AG10803 (cell line): ENCODE measurements at places on chromosomes 7 and 10.

- peak; percentile 42 for DNase-seq
These were observed 3.9 kb downstream of the HIP1 start for GRCh38 chr7:75734586-75735458.

DNA sequence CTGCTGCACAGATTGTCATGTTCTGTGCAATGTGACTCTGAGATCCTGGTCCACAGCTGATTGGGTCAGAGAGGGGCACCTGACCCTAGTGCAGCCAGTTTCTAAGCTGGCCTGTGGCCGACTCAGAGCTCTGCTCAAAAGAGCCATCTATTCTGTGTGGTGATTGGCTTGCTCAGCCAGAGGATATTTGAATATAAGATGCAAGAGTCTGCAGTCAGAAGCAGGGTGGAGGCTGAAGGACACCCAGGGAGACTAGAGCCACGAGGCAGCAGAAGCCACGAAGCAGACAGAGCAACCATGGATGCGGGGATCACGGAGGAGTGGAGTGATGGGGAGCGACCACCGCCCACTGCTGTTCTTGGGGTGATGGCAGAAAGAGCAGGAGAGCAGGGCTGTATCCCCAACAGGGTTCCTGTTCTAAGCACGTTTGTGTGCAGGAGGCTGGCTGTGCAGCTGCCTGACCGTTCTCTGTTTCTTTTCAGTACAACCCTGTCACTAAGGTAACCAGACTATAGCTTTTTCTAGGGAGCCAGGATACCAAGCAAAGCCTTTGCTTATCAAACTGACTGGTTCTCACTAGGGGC lies 19.5 kb upstream of the RHEB start:
- no peak for DNase-seq

DNA sequence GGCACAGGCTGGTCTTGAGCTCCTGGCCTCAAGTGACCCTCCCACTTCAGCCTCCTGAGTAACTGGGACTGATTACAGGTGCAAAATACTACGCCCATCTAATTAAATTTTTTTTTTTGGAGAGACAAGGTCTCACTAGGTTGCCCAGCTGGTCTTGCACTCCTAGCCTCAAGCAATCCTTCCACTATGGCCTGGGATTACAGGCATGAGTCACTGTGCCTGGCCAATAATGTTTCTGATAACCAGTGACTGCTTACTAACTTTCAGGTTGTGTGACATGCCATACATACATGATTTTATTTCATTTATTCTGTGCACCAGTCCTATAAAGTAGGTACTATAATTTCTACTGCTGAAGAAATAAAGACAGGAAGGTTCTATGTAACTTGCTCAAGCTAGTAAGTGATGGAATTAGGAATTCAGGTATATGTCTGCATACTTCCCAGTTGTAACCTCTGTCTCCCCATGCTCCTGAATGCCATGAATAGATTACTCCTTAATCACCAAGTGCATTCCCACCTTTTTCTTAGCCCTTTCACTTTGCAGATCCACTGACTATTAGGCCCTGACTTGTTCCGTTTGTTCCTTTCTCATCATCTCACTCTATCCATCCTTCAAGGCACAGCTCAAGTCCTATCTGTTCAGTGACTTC lies 28.1 kb downstream of the MCU start:
- DNase-seq: no peak

- no peak for DNase-seq
These were observed 74.9 kb downstream of the CARD11 start for GRCh38 chr7:2968616-2969397.

GRCh38 chr10:84375011-84375410 lies 46.6 kb downstream of the CCSER2 start:
- peak; percentile 53 for DNase-seq

- peak; percentile 16 for DNase-seq
These were observed 156.3 kb upstream of the HGF start for GRCh38 chr7:81926154-81926553.

- DNase-seq: peak; percentile 22
These were observed 491 bp upstream of the AKAP9 start for GRCh38 chr7:91940171-91940570.

- no peak for DNase-seq
These were observed 111.1 kb downstream of the ELMO1 start for GRCh38 chr7:37337522-37337921.

DNA sequence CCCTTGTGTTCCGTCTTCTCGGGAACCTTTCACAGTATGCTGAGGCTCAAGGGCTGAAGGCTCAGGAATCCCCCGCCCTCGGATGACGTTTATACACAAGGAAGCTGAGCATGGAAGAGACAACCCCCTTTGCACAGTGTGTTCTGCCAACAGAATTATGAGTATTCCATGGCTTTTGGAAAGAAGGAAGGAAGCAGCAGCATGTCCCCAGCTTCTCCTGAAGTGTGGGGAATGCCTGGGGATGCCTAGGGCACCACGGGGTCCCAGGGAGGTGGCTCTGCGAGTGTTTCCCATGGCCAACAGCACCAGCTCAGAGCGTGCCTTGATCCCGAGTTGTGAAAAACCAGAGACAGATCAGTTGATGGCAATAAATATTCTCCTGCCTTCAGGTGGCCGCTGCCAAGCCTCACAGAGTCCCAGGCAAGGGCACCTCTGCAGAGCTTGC lies 88.8 kb upstream of the DDC start:
- peak; percentile 22 for DNase-seq

- peak; percentile 98 for DNase-seq
These were observed 18.0 kb upstream of the DLG5 start for GRCh38 chr10:77944519-77944918.

- no peak for DNase-seq
These were observed 40.2 kb downstream of the ANK3 start for GRCh38 chr10:60349426-60349825.

GRCh38 chr7:136868496-136869000 lies at the start of gene CHRM2:
Gene CHRM2 (plus strand): TSS chr7:136868652. CDS start chr7:137014866, 146,214 bp downstream.
- peak; percentile 19 for DNase-seq

- DNase-seq: no peak
These were observed 523 bp upstream of the CDH23 start for GRCh38 chr10:71396084-71396710.

GRCh38 chr10:5679037-5679435 lies 5.6 kb upstream of the TASOR2 start:
- no peak for DNase-seq
